Common myeloid progenitor, CD34-positive (primary cell): ENCODE measurements at places on chromosomes 5 and 9.

- no peak for DNase-seq
Measured at GRCh38 chr5:148469501-148469935, 85.8 kb downstream of the FBXO38 start.

GRCh38 chr9:131275332-131276093 lies 797 bp downstream of the FAM78A start:
- DNase-seq, result peak; percentile 52

GRCh38 chr5:179986328-179986727 lies 78.6 kb upstream of the TBC1D9B start:
- DNase-seq, result no peak

DNA sequence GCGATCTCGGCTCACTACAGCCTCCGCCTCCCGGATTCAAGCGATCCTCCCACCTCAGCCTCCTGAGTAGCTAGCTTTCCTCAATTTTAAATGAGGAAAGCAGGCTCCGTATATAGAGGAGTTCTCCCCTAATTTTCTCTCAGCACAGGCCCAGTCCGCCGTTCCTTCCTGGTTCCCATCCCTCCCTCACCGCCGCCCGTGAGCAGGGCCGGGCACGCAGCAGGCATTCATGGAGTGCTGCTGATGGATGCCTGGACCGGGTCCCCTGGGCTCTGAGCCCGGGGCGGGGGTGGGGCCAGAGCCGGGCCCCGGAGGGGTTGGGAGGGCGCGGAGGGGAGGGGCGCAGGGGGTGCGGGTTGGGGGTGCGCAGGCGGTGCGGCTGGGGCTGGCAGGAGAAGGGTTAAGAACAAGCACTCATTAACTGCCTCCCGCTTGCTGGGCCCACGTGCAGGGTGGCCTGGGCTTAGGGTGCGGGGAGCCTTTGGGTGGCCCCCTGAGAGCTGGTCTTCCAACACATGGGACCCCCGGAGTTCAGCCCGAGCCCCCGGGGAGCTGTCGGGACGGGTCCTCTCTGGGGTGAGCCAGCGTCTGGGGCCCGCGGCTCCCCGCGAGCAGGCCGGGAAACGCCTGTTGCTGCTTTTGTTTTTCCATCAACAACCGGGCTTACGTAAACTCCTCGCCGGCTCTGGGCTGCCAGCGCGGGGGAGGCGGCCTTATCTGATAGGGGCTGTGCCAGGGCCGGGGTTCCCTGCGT lies 33.7 kb downstream of the LHX2 start:
- DNase-seq, result peak; percentile 36

GRCh38 chr5:90985341-90985740 lies 397.8 kb downstream of the ARRDC3 start:
- no peak for DNase-seq

DNA sequence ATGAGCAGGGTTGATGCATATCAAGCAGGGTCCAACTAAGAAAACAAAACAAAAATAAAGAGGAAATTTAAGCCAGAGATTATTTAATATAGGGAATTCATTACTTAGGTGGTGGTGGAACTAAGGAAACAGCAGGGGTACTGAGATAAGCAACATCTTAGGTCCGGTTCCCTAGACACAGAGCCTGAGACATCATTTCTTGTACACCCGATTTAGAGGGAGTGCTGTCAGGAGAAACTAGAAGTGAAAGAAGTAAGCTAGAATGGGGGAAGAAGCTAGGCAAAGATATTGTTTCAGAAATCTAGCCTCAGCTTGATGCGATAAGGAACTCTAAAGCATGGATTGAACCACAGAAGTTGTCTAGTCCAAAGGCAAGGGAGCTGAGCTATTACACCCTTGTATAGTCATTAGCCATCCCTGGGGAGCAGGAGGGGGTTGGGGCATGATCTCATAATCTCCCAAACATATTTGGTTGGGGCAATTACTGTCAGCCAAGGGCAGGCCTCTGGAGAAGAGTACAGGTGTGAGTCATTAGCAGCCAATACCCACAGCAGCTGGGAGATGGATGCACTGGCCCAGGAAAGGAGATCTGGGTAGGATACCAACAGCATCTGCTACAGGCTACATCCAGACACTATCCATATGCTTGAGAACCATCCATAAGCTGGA lies 194.5 kb downstream of the ARL15 start:
- DNase-seq, result peak; percentile 61

DNA sequence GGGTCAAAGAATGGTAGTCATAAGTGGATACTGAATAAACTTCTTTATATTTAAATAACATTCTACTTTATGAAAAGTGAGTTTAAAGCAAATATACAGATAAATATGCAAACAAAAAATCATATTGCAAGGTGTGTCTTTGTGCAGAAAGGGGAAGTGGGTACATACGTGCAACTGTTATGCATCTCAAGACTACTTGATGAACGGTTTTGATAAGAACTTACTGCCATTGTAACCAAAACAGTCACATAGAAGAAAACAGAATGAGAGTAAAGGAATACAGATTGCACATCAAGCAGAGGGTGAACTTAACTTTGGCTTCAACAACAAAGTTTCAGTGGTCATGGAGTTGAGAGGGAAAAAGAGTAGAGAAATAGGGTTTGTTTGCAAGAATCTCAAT lies 9.9 kb downstream of the CAMK4 start:
- DNase-seq, result peak; percentile 8

- peak; percentile 58 for DNase-seq
Measured at GRCh38 chr9:127931092-127931881, 710 bp upstream of the PIP5KL1 start.

DNA sequence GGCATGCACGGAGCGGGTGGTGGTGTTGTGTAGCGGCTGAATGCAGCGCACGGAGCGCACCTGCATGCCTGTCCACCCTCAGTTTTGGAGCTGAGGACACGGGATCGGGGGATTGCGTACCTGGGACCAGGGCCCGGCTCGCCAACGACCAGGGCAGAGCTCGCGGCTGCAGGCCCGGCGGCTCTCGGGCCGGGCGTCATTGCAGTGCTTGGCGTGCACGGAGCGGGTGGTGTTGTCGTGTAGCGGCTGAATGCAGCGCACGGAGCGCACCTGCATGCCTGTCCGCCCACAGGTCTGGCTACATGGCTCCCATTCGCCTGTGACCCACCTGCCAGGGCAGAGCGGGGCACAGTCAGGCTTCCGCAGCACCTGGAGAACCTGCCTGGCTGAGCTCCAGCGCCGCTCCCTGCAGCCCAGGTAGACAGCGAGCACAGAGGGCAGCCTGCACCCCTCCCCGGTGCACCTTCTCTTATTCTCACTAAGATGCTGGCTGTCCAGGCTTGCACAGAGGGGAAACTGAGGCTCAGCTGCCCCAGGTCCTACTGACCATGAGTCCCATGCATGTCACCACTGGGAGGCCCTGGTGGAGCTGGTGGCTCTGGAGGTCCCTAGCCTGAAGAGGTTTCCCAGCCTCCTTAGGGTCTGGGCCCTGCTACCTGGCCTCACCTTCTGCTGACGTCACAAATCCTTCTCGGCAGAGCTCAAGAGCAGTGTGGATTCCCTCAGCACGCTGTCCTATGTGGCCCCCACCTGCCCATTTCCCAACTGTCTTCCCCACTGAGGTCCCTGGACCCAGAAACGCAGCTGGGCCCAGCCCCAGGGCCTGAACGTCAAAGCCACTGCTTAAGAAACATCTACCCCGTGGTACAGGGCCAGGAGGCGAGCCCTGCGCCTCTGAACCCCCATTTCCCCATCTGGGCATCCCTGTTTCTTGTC lies 64.9 kb downstream of the ZNF354C start:
- DNase-seq, result no peak

- DNase-seq, result peak; percentile 28
Measured at GRCh38 chr5:1445313-1445688, at the start of gene SLC6A3. Gene SLC6A3, minus strand, starts transcription at chr5:1445440. Its CDS starts 2,243 bp downstream, at chr5:1443197.

GRCh38 chr9:20621471-20622329 lies 599 bp downstream of the MLLT3 start:
- peak; percentile 85 for DNase-seq

DNA sequence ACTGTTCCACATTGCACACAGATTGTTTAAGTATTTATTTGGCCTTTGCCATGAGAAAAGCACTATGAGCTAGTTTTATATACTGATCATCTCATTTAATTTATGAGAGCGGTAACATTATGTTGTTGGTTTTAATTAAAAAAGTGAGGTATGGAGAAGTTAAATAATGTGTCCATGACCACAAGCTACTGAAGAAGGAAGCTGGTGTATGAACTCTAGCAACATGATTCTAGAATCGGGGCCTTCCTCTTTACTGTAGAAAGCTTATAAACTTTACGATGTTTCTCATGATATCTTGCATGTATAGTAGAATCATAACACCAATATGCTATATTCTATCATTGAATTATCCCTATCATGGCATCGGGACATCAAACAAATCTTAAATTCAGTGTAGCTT lies 52.9 kb upstream of the CDH18 start:
- peak; percentile 66 for DNase-seq

- no peak for DNase-seq
Measured at GRCh38 chr9:6723881-6724420, 33.8 kb upstream of the KDM4C start.

GRCh38 chr5:55601628-55602027 lies 66.9 kb upstream of the PLPP1 start:
- DNase-seq, result no peak
